ENCODE measurements at places on chromosomes 5 and 9.

- no peak for DNase-seq
Observed at GRCh38 chr9:125654121-125654520, 52.9 kb downstream of the MAPKAP1 start.

DNA sequence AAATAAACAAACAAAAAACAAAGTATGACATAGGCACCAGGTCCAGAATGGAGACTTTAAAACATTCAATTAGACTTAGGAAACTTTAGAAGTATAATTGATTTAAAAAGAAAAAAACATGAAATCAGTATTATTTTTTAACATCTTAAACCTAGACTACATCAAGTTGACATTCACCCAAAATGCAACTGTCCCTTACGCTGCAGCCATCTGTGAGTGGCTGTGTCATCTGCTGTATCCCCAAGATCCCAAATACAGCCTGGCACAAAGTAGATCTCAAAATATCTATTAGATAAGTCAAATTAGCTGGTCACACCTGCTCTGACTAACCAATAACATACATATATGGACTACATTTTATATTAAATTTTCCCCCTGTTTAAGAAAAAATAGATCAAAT is 7.8 kb downstream of the TTLL11 start:
- DNase-seq, result no peak

DNA sequence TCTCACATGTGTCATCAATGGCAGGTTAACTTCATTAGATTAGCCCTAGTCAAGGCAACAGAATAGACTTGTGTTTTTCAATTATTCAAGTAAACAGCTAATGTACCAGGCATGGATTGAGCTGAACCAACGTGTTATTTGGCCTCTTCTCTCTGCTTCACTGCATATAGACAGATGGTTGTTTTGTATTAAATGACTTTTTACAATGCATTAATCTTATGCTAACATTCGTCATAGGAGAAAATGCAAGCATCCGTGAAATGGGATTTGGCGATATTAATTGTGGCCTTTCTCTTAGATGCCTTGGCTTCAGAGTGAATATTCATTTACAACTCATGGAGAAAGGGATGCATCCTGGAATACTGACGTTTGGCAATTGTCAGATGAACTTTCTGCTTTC is 208.0 kb downstream of the KCTD16 start:
- DNase-seq, result no peak

DNA sequence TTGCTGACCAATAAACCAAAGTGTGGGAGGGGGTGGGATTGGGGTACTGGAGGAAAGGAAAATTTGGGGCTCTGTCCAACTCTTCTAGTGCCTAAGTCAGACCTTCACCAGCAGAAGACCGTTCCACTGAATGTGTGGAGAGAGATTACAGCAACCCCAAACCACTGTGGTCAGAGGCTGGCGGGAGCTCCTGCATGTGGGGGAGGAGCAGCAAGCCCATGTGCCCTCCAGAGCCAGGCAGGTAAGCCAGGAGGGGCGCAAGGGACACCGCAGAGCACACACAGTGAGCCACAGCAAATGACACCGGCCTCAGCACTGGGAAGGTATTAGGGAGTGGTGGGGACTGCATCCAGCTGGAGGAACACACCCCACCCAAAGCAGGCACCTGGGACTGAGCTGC is 62.9 kb downstream of the SMIM23 start:
- no peak for DNase-seq

DNA sequence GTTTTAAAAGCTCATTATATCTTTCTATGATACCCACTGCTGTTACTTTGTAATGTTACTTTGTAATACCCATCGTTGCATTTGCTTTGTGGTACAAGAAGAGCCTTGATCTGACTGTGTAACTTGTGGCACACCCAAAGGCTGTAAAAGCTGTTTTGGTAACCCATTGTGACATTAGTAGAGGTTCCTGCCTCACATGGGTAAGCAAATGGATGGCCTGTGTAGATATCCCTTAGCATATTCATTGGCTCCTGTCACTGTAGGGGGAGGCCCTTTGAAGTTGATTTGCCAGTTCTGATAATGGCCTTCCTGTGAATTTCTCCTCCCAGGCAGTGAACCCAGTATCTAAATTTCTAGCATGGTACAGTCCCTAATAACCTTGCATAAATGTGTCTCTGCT is 15.7 kb downstream of the CDK20 start:
- DNase-seq, result no peak

- no peak for DNase-seq
Observed at GRCh38 chr5:101362067-101362466, 459.0 kb upstream of the ST8SIA4 start.

GRCh38 chr5:31054453-31054852 is 139.0 kb upstream of the CDH6 start:
- no peak for DNase-seq

Measured in HuH-7.5 (cell line).